Parietal lobe (tissue), 2 donors: ENCODE measurements at places on chromosomes 5 and 9. TPM values are rescaled to one million over a fixed set of nuclear protein-coding genes. Genes with fewer than 3 reads are reported as not detected.

Gene APBB3
- 61.7 TPM for total RNA-seq

Gene PGM5
- total RNA-seq: 1.6 TPM

Gene SLC30A5
- total RNA-seq: 58.8 TPM

Gene BTNL3
- total RNA-seq: not detected

Gene PCDHB15
- total RNA-seq: 32.9 TPM

Gene PTGER4
- 1.6 TPM for total RNA-seq

Gene PCDHB2
- 20.3 TPM for total RNA-seq

Gene LHX2
- 182 TPM for total RNA-seq

Gene PCDHB11
- 24.1 TPM for total RNA-seq

Gene IQGAP2
- 25.0 TPM for total RNA-seq

Gene KCNT1
- 6.9 TPM for total RNA-seq

Gene SLC45A2
- total RNA-seq: 2.5 TPM

Gene CENPK
- 11.3 TPM for total RNA-seq

Gene IFNA21
- not detected for total RNA-seq

Gene GPRIN1
- total RNA-seq: 113 TPM

Gene PCDHB14
- total RNA-seq: 28.2 TPM

Gene NEUROG1
- 1.6 TPM for total RNA-seq

Gene MAST4
- 31.3 TPM for total RNA-seq

Gene NIM1K
- total RNA-seq: 8.5 TPM

Gene PCDHA11
- 80.4 TPM for total RNA-seq

Gene LHX3
- not detected for total RNA-seq

Gene PCDHA3
- total RNA-seq: 32.6 TPM

Gene IFNA2
- total RNA-seq: not detected

Gene SHOC1
- not detected for total RNA-seq

Gene PPP1R26
- total RNA-seq: 38.8 TPM

Gene TMC1
- 0.94 TPM for total RNA-seq

Gene TERT
- not detected for total RNA-seq

Gene ORM2
- total RNA-seq: not detected

Gene NOXA1
- 2.5 TPM for total RNA-seq

Gene C9orf153
- 1.3 TPM for total RNA-seq

Gene SPARC
- 75.1 TPM for total RNA-seq

Gene ABCA2
- 45.4 TPM for total RNA-seq

Gene SLC6A3
- not detected for total RNA-seq

Gene F12
- 3.4 TPM for total RNA-seq

Gene PCYOX1L
- total RNA-seq: 13.1 TPM

Gene GABRB2
- total RNA-seq: 77.0 TPM

Gene SGCD
- 7.8 TPM for total RNA-seq

Gene PCDHA12
- 40.4 TPM for total RNA-seq

Gene IPO11
- 42.3 TPM for total RNA-seq
